Osteoblast (primary cell): ENCODE measurements at places on chromosomes 7 and 10. TPM values are rescaled to one million over a fixed set of nuclear protein-coding genes. Genes with fewer than 3 reads are reported as not detected.

- H3K36me3 ChIP-seq: peaks cover 6% of the 10 kb centered on the region
- H3K27me3 ChIP-seq: no peaks in the 10 kb centered on the region
- H3K4me1 ChIP-seq: no peaks in the 10 kb centered on the region
- no peak overlapping the region for H3K27ac ChIP-seq
These were observed 97.1 kb upstream of the TMEM168 start for GRCh38 chr7:112887337-112887736.

DNA sequence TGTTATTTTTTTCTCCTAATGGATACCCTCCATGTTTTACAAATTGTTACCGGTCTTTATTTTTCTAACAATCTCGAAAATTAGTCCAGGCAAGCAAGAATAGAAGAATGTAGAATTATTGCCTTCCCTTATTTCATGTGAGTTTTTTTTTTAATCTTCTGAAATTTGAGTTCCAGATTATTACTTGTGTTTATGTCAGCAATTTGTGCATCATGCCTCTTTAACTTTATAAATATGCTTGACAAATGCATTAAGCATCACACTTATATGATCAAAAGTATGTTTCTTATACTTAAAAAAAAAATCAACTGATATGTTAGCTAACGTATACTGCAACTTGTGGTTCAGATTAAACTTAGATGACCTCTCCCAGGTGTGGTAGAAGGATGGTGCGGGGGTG is 242.7 kb upstream of the VSTM2A start:
- no peaks in the 10 kb centered on the region for H3K36me3 ChIP-seq
- no peak overlapping the region for H3K4me3 ChIP-seq
- H3K4me1 ChIP-seq: no peaks in the 10 kb centered on the region
- H3K27ac ChIP-seq: no peak overlapping the region

DNA sequence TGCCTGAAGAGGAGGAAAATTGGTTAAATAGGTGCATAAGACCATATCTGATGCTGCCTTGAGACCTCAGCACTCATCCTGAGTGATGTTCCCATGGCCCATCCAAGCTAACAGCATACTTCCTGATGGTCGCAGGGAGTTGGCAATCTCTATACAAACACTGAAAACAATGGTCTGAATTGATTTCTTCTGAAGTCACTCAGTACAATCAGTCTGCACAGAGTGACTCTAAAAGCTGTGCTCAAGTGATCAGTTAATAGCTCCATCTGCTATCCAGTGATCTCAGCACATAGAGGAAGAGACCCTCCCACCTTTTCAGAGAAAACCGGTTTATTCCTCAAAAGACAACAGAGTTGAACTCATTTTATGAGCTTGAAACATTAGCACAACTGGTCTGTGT is 3.9 kb downstream of the PPP1R17 start:
- no peaks in the 10 kb centered on the region for H3K4me1 ChIP-seq
- no peak overlapping the region for H3K27ac ChIP-seq
- no peaks in the 10 kb centered on the region for H3K36me3 ChIP-seq
- no peak for DNase-seq

GRCh38 chr10:24254180-24254579 is 45.2 kb downstream of the KIAA1217 start:
- H3K4me3 ChIP-seq: no peak overlapping the region
- no peak for DNase-seq
- no peaks in the 10 kb centered on the region for H3K36me3 ChIP-seq
- H3K4me1 ChIP-seq: no peaks in the 10 kb centered on the region
- no peaks in the 10 kb centered on the region for H3K27me3 ChIP-seq

- no peaks in the 10 kb centered on the region for H3K4me1 ChIP-seq
- H3K27me3 ChIP-seq: no peaks in the 10 kb centered on the region
- no peak overlapping the region for H3K4me3 ChIP-seq
- H3K36me3 ChIP-seq: no peaks in the 10 kb centered on the region
- DNase-seq: no peak
These were observed 259.5 kb upstream of the VWC2 start for GRCh38 chr7:49513911-49514310.

GRCh38 chr10:102612964-102613275 is 31.4 kb upstream of the TRIM8 start:
- no peaks in the 10 kb centered on the region for H3K27me3 ChIP-seq
- peaks cover 4% of the 10 kb centered on the region for H3K36me3 ChIP-seq
- H3K27ac ChIP-seq: no peak overlapping the region
- DNase-seq: no peak
- H3K4me1 ChIP-seq: peaks cover 10% of the 10 kb centered on the region

DNA sequence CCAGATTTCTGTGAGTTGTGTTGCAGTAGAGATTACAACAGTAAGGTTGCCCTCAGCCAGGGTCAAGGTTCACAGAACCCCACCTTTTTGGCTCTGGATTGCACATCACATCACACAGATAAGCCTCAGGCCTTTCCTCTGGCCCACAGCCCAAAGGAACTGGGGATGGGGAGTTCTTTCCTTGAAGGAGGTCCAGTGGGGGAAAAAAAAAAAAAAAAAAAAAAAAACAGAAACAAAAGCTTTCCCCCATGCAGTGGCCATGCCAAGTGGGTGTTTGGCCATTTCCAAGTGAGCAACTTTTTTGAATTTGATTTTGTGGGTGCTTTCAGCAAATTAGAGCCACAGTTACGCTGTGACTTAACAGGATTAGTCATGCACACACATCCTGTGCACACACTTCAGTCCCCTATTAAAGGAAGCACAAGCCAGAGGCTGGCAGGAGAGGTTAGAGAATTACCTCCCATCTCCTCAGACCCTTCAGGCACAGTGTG is 79.3 kb upstream of the NANOS1 start:
- H3K27me3 ChIP-seq: peaks cover 2% of the 10 kb centered on the region
- H3K36me3 ChIP-seq: no peaks in the 10 kb centered on the region
- H3K27ac ChIP-seq: no peak overlapping the region
- DNase-seq: no peak

GRCh38 chr10:60186315-60187071 is 203.2 kb downstream of the ANK3 start:
- no peak overlapping the region for H3K4me3 ChIP-seq
- DNase-seq: no peak
- no peak overlapping the region for H3K27ac ChIP-seq

DNA sequence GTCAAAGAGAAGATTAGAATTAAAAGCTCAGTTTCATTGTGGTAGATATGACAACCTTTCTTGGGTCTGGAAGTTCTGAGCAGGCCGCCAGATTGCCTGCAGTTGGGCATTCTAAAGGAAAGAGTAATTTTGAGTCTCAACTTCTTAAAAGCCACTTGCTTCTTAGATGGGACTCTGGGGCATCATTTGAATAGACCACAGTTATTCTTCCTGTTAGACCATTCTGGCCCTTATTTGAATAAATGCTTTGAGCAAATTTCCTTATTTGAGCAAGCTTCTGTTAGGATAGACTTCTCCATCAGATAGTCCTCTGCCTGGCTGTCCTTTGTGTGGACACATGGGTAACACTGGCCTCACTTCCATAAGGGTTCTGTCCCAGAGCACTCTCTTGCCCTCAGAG is 40.2 kb downstream of the SND1 start:
- H3K4me1 ChIP-seq: no peaks in the 10 kb centered on the region
- H3K27me3 ChIP-seq: no peaks in the 10 kb centered on the region
- no peak overlapping the region for H3K4me3 ChIP-seq
- H3K36me3 ChIP-seq: peaks cover 68% of the 10 kb centered on the region
- no peak overlapping the region for H3K27ac ChIP-seq
- DNase-seq: no peak

DNA sequence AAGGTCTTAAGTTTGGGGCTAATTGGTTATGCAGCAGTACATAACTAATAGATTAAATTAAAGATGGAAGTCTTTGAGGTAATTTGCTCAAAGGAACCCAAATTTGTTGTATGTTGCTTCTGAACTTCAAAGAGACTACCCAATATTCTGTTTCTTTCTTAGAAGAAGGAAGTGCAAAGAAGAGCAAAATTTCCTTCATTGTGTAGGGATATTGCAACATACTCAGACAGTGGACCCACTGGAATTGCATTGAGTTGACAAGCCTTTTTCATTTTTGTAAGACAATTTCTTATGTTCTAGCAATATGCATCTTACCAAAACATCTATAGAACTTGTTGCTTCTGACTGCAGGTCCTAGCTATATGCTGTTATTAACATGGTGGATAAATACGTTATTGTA is 527.8 kb downstream of the SH2D4B start:
- no peaks in the 10 kb centered on the region for H3K36me3 ChIP-seq
- H3K4me1 ChIP-seq: no peaks in the 10 kb centered on the region
- no peak overlapping the region for H3K4me3 ChIP-seq
- no peak for DNase-seq
- H3K27ac ChIP-seq: no peak overlapping the region
- H3K27me3 ChIP-seq: no peaks in the 10 kb centered on the region

GRCh38 chr10:50044941-50045664 is 22.7 kb upstream of the WASHC2A start:
- no peak overlapping the region for H3K4me3 ChIP-seq
- no peak overlapping the region for H3K27ac ChIP-seq
- peak; percentile 52 for DNase-seq
- no peaks in the 10 kb centered on the region for H3K4me1 ChIP-seq
- H3K36me3 ChIP-seq: no peaks in the 10 kb centered on the region
- H3K27me3 ChIP-seq: no peaks in the 10 kb centered on the region

DNA sequence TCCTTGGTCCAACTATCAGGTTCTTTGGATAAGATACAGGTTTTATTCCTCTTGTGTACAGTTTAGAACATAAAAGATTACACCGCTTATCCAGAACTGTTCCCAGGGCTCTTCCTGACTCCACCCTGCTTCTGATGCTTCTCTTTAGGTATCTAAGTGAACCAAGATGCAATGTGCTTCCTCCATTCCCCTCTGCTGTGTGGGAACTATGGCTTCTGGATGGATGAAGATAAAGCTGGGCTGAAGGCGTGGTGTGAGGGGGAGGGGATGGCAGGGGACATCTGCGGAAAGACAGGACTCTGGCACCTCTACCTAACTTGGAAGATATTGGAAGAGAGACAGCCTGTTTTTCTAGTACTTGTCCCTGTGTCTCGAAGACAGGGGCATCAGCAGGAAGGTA is 209.9 kb upstream of the TBX20 start:
- H3K27me3 ChIP-seq: no peaks in the 10 kb centered on the region
- no peak overlapping the region for H3K27ac ChIP-seq
- H3K4me3 ChIP-seq: no peak overlapping the region
- DNase-seq: peak; percentile 60
- H3K36me3 ChIP-seq: no peaks in the 10 kb centered on the region
- no peaks in the 10 kb centered on the region for H3K4me1 ChIP-seq

GRCh38 chr10:18436902-18437301 is 214.5 kb downstream of the NSUN6 start:
- H3K36me3 ChIP-seq: no peaks in the 10 kb centered on the region
- no peak for DNase-seq
- H3K27ac ChIP-seq: no peak overlapping the region
- H3K4me1 ChIP-seq: no peaks in the 10 kb centered on the region
- no peak overlapping the region for H3K4me3 ChIP-seq

DNA sequence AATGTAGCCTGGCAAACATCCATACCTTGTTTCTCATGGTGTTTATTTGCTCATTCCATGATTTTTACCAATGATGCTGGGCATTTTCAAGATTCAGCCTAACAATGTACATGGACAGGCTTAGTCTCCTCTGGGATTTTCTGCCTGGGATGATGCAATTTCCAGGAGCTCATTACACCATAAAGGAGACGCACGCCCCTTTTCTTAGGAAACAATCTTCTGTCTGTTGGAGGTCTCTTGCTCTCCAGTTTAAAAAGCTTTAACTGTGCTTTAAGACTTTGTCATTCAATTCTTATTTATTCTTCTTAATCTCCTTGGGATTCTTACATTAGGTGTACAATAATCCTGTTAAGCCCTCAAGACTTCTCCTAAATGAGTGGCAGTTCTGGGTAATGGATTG is 150.3 kb upstream of the NRP1 start:
- no peak overlapping the region for H3K27ac ChIP-seq
- peak; percentile 84 for DNase-seq
- no peaks in the 10 kb centered on the region for H3K27me3 ChIP-seq
- no peak overlapping the region for H3K4me3 ChIP-seq

GRCh38 chr7:17546189-17546588 is 247.7 kb downstream of the AHR start:
- H3K4me3 ChIP-seq: no peak overlapping the region
- H3K36me3 ChIP-seq: no peaks in the 10 kb centered on the region
- H3K27me3 ChIP-seq: no peaks in the 10 kb centered on the region
- DNase-seq: no peak
- H3K4me1 ChIP-seq: peaks cover 3% of the 10 kb centered on the region

DNA sequence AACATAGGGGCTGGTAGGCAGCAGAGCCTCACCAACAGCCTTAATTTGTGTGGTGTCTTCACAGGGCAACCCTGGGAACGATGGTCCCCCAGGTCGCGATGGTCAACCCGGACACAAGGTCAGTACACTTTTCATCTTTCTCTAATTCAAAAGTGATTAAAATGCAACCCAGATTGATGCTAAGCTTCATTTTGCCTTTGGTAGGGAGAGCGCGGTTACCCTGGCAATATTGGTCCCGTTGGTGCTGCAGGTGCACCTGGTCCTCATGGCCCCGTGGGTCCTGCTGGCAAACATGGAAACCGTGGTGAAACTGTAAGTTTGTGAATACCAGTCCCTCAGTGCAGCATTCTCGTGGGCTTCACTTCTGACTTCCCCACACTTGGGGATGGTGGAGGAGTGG is 30.9 kb downstream of the COL1A2 start:
- H3K27ac ChIP-seq: peak overlapping the region; percentile 92
- peaks cover 40% of the 10 kb centered on the region for H3K4me1 ChIP-seq
- no peak for DNase-seq
- H3K27me3 ChIP-seq: no peaks in the 10 kb centered on the region

GRCh38 chr10:113484487-113484886 is 68.4 kb upstream of the HABP2 start:
- no peaks in the 10 kb centered on the region for H3K36me3 ChIP-seq
- H3K4me3 ChIP-seq: no peak overlapping the region
- no peak overlapping the region for H3K27ac ChIP-seq
- DNase-seq: no peak
- no peaks in the 10 kb centered on the region for H3K4me1 ChIP-seq
- H3K27me3 ChIP-seq: peaks cover 3% of the 10 kb centered on the region

GRCh38 chr7:103821092-103821491 is 168.4 kb downstream of the RELN start:
- no peak overlapping the region for H3K27ac ChIP-seq
- H3K4me3 ChIP-seq: no peak overlapping the region

DNA sequence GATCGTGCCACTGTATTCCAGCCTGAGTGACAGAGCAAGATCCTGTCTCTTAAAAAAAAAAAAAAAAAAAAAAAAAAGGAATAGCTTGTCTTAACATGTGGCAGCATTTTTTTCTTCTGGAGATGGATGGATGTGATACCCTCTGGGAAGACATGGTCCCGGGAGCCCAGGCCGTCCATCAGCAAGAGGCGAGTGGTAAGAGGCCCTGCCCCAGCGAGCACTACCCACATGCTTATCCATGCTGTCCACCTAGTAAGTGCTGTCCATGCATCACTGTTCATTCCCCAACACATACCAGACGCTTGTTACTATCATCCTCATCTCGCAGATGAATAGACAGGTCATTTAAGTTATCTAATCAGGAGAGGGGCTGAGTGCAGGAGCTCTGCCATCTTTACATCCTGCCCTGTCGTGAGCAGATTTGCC is 12.9 kb downstream of the ATP6V1F start:
- no peaks in the 10 kb centered on the region for H3K36me3 ChIP-seq
- DNase-seq: peak; percentile 21

STAG3 gene
- 0.59 and 1.4 TPM in 2 replicates for total RNA-seq

BTBD16 gene
- total RNA-seq: not detected in 2 replicates

SFTPD gene
- 0.36 TPM in 1 of 2 replicates, not detected in the other for total RNA-seq

COL28A1 gene
- 0.29 and 0.36 TPM in 2 replicates for total RNA-seq

IL6 gene
- 37.4 and 52.8 TPM in 2 replicates for total RNA-seq

CHST12 gene
- total RNA-seq: 3.8 and 4.0 TPM in 2 replicates

KCTD7 gene
- 14.8 and 17.7 TPM in 2 replicates for total RNA-seq

RBP3 gene
- not detected in 2 replicates for total RNA-seq

UNC5B gene
- 90.8 and 135 TPM in 2 replicates for total RNA-seq

AKR1C4 gene
- not detected in 2 replicates for total RNA-seq
